ENCODE measurements at places on chromosomes 11 and 22.

- no peak for DNase-seq
These were observed 96.5 kb downstream of the NXPE2 start for GRCh38 chr11:114774599-114775361.

DNA sequence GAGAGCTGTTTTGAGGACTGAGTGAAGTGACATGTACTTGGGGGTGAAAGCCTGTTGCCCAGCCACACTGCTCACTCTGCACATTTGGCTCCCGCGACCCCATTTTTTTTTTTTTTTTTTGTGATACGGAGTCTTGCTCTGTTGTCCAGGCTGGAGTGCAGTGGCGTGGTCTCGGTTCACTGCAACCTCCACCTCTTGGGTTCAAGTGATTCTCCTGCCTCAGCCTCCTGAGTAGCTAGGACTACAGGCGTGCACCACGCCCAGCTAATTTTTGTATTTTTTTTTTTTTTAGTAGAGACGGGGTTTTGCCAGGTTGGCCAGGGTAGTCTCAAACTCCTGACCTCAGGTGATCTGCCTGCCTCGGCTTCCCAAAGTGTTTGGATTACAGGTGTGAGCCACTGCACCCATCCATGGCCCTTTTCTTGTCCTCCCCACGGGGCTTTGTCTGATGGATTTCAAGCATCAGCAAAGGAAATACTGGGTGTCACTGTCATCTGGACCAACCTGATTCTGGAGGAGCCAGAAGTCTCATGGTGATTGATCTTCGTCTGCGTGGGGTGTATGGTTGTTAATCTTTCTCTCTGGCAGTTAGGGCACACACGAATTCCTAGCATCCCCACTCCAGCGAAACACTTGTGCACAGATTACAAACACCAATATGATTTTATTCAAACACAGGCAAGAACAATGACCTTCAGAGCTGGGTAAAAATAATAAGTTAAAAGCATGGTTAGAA, 3.4 kb upstream of the UCP3 start:
- DNase-seq, result no peak

DNA sequence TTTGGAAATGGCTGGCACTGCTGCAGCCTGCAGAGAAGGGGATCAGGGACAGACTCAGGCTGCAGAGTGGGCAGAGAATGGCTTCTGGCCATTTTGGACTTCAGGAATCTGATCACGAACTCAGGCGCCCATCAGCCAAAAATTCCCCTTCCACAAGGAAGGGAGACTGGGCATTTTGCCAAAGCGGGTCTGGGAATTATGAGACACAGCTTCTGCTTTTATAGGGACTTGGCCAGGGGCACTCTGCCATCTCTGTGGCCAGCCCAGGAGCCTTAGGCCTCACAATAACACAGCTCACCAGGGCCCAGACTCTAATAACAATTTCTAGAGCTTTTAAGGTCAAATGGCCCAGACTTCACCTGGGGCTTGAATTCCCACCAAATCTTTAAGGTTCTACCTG, 74.7 kb downstream of the CHST1 start:
- no peak for DNase-seq

DNA sequence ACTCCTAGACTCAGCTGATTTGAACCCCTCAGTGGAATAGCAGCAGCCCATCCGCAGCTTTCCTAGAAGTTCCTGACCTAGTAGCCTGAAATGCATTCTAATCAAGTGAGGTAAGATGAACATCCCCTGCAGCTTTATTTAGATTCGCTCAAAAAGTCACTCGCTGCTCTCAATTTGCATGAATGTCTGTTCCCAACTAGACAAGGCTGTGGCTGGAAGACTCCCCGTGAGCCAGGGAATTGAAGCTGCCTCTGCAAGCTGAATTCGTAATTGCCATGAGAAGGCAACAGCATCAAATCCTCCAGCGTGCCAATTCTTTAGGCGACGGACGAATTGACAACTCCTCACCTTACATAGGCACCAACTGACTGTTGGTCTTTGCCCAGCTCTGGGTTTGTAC, 17.1 kb upstream of the SCN3B start:
- no peak for DNase-seq

DNA sequence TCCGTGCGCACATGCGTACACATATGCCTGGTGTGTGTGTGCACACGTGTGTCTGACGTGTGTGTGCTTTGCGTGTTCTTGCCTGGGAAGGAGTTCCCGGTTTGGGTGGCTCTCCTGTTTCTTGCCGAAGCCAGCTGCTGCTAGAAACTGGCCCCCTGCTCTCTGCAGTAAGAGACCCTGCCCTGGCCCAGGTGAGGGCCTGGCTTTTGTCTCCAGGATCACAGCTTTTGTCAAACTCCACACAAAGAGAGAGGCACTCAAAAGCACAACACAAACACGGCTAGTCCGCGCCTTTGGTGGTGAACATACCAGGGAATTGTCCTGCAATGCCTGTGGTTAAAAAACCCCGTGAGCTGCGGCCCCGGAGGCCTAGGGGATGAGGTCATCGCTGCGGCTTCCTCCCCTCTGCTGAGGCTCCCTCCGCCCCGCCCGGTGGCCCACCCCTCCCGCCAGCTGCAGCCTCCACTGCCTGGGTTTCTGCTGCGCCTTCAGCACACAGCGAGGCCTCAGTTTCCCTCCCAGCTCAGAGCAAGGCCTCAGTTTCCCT, 88.9 kb downstream of the KCNQ1 start:
- DNase-seq, result peak; percentile 55

DNA sequence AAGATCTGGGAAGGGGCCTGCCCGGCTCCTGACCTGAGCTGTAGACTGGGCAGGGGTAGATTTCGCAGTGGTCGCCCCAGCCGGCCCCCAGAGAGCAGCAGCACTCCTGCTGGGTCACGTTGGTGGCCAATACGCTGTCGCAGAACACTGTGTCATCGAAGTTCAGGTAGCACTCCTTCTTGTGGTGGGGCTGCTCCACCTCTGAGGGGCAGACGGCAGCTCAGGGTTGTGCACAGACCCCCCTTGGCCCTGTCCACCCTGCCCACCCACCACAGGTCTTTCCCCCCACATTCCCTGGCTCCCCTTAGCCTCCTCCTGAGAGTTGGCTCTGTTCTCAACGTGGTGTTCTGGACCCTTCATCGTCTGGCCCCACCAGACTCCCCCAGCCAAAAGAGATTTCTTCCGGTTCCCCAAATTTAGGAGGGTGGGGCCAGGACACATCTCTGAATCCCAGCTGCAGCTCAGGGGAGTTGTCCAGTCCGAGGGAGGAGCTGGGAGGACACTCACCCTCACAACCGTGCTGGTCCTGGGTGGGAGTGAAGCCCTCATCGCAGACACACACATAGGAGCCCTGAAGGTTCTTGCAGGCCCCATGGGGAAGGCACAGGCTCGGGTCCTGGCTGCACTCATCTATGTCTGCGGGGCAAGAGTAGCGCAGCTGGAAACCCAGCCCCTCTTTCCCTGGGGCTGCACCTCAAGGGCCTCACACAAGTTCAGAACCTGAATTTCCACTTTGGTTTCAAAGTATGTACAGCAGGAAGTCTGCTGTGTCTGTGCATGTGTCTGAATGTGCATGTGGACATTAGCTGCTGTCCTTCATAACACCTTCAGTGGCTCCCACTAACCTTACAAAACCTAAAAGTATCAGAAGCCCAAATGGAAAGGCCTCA, 16.5 kb downstream of the SCYL1 start:
- DNase-seq, result no peak

- no peak for DNase-seq
These were observed 2.1 kb downstream of the ARHGAP42 start for GRCh38 chr11:100689141-100689540.

GRCh38 chr11:88355887-88356286, 18.4 kb upstream of the CTSC start:
- DNase-seq, result no peak

Measured in AG04449 (cell line).